AG09319 (cell line): ENCODE measurements at places on chromosomes 1 and 21.
A peak's percentile ranks its signal among the peaks of the same experiment; 100 is the strongest.

DNA sequence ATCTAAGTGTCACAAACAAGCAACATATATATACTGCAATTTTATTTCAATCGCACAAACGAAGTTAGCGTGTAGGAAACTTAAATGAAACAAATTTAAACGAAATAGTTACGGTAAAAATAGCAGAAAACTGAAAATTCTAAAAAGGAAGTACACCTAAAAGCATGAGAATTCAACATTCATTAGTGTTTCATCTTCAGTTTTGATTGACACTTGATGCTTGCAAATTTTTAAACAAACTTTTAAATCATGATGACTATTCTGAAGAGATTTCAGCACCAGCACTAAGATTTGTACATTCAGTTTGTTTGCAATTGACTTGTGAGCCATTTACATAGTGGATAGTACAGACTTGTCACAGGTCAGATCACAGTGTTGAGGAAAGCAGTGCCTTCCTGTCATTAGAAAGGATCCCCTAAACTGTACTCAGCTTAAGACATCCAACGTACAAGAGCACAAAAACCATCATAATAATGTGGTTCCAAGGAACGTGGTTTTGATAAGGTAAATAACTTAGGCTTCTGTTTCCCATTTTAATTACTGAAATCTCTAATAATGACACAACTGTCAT lies 67.0 kb upstream of the LBR start:
- DNase-seq, result no peak

DNA sequence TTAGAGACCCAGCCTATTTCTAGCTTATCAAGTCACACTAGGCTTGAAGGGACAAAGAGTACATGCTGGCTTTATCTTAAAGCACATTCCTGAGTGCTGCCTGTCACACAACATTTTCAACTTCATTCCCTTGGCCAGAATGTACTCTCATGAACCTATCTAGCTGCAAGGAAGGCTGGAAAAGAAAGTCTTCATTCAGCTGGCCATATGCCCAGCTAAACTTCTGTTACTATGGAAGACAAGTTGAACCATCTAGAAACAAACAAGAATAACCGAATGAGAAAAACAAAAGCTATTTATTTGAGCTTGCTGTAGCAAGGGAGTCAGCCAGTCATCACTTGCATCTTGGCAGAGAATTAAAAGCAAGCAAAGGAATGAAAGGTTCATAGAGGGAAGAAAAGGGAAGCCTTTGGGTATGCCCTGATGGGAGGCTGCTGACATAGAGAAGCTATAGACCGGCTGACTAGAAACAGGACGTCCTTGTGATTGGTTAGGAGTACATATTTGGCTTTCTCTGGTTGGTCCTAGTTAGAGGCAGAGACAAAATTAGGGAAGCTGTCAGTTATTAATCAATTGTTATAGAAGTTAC lies 108.4 kb downstream of the NEK7 start:
- no peak for DNase-seq

DNA sequence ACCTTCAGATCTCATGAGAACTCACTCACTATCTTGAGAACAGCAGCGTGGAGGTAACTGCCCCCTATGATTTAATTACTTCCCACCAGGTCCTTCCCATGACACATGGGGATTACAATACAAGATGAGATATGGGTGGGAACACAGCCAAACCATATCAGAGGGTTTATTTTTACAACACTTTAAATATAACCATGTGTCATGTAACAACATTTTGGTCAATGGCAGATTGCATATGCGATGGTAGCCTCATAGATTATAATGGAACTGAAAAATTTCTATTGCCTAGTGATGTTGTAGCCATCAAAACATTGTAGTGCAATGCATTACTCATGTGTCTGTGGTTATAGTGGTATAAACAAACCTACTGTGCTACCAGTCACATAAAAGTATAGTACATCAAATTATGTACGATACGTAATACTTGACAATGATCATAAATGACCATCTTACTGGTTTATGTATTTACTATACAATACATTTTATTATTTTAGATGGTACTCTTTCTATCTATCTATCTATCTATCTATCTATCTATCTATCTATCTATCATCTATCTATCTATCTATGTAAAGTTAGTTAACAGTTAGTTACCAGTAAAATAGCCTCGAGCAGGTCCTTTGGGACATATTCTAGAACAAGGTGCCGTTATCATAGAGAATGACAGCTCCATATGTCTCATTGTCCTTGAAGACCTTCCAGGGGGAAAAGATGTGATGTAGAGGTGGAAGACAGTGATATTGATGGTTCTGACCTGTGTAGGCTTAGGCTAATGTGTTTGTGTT lies 12.6 kb upstream of the S100B start:
- DNase-seq, result no peak

DNA sequence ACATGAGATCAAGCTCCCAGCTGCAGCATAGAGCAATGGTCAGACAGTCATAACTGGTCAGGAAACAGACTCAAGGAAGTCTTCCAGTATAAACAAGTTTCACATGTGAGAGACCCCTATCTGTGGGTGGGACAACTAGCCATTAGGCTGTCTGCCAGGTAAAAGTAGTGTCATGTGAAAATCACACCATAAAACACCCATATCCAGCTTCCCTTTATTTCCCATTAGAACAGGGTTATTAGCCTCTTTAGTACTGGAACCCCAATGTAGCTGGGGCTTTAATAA lies 426.7 kb downstream of the KCNT2 start:
- DNase-seq, result no peak

DNA sequence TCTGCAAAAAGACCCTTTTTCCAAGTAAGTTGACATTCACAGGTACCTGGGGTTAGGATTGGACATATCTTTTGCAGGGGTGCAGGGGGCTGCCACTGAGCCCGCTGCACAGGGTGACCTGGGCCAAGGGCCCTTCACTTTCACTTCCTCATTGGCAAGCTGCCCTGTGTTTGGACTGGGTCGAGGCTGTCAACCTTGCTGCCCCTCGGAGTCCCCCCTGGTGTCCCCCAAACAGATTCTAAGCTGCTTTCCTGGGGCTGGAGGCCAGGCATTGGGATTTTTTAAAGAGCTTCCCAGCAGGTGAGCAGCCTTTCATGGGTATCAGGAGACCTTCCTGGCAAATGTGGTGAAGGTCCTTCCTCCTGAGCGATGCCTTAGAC lies 7.9 kb upstream of the UMODL1 start:
- DNase-seq, result no peak

- DNase-seq, result no peak
Measured at GRCh38 chr1:89736937-89737733, 83.7 kb upstream of the LRRC8D start.

GRCh38 chr1:226674892-226675714 lies 64.0 kb downstream of the ITPKB start:
- no peak for DNase-seq

GRCh38 chr1:67626090-67626860 lies 58.7 kb upstream of the GADD45A start:
- DNase-seq, result no peak

- peak; percentile 56 for DNase-seq
Measured at GRCh38 chr1:187001198-187001889, 172.6 kb downstream of the PLA2G4A start.

- no peak for DNase-seq
Measured at GRCh38 chr1:226634611-226635246, 86.2 kb downstream of the STUM start.

DNA sequence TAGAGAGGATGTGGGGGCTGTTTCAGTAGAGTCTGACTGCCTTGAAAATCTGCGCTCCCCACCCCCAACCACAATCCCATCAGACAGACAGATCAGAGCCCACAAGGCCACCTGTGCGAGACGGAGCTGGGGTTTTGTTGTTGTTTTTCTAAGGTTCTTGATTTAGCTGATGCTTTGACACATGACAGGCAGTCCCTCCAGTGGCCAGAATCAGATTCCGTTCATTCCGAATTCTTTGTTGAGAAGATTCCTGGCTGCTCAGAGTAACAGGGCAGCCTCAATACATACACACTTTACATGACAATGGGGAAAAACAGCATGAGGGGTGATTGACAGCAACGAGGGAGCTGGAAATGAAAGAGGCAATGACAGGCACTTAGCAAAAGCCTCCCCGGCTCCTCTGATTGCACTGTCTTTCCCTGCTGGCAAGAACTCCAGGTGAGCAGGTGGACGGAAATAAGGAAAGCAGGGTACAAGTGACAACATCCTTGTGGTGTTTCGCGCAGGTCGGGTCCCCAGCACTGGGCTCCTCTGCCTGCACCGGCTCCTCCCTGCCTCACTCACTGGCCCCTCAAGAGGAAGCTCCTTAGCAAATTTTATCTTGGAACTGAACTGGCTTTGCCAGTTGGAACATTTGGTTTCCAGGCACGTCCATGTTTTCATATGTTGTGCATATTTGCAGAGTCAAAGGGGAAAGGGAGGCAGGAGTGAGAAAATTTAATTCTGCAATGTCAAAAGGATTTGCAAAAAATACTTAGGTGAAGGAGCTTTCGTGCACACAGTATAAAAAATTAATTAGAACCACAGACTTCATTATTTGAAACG lies 148.7 kb downstream of the PGBD5 start:
- no peak for DNase-seq

GRCh38 chr1:244011786-244012185 lies 39.3 kb upstream of the ZBTB18 start:
- no peak for DNase-seq

GRCh38 chr1:226566234-226566633 lies 17.7 kb downstream of the STUM start:
- DNase-seq, result no peak

- no peak for DNase-seq
Measured at GRCh38 chr1:225554216-225554812, 98.6 kb downstream of the ENAH start.

GRCh38 chr1:164914208-164914607 lies 355.2 kb downstream of the PBX1 start:
- DNase-seq, result peak; percentile 22

- no peak for DNase-seq
Measured at GRCh38 chr1:39571178-39571483, 5.5 kb downstream of the PABPC4 start.

DNA sequence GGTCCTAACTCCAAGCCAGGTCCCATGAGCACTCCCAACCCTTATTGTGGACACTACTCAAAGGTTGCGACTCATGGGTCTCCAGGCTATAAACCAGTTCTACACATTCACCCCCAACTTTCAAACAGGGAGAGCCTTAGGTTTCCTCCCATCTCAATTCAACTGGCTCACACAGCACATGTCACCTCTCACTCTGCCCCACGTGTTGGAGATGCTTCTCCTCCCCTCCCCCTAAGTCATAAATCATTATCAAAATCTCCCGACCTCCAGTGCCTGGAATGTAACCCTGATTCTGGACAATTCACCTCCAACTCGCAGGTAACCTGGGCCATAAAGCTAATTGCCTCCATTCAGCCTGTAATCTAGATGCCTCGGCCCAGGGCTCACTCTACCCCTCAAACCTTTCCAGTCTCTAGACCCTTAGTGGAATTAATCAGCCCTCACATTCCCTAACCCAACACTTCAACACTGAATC lies 595 bp downstream of the AK2 start:
- no peak for DNase-seq

GRCh38 chr1:204296431-204296988 lies 63.2 kb downstream of the PLEKHA6 start:
- peak; percentile 58 for DNase-seq
